Stomach (tissue), 19 donors: ENCODE measurements at places on chromosomes 7 and 10.

DNA sequence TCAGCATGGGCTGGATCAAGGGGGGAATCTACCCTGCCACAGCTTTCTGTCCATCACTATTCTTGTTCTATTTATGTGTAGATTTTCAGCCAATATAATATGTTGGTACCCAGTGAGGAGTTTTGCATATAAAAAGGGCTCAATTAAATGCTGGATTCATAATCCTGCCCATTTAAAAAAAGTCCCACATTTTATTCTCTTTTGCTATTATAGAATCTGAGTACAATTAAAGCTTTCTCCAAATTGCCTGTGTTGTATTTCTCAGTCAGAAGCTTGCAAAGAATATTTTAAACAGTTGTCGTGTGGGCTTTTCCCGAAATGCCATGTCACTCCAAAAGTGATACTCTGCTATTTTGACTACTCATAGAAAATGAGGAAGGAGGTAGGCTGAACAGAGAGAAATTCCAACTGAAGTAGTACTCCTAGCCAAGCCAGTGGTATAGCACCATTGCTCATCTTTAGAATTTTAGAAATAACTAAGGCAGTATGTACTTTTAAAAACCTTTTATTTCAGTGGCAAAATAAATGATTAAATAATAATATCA is 108.3 kb upstream of the HDAC9 start:
- no peak for DNase-seq

DNA sequence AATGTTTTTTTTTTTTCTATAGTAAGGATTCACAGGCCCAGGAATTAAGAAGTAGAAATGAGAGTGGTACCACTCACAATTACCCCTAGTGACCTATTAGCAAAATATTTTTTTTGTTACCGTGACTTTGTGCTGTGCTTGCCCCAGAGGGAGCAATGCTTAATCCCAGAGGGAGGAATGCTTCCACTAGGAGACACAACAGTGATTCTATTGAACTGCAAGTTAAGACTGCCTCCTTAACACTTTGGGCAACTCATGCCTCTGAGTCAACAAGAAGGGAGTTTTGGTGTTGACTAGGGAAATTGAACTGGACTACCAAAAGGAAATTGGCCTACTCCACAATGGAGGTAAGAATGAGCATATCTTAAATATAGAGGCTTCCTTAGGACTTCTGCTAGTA is 17.2 kb upstream of the MEOX2 start:
- no peak for DNase-seq

DNA sequence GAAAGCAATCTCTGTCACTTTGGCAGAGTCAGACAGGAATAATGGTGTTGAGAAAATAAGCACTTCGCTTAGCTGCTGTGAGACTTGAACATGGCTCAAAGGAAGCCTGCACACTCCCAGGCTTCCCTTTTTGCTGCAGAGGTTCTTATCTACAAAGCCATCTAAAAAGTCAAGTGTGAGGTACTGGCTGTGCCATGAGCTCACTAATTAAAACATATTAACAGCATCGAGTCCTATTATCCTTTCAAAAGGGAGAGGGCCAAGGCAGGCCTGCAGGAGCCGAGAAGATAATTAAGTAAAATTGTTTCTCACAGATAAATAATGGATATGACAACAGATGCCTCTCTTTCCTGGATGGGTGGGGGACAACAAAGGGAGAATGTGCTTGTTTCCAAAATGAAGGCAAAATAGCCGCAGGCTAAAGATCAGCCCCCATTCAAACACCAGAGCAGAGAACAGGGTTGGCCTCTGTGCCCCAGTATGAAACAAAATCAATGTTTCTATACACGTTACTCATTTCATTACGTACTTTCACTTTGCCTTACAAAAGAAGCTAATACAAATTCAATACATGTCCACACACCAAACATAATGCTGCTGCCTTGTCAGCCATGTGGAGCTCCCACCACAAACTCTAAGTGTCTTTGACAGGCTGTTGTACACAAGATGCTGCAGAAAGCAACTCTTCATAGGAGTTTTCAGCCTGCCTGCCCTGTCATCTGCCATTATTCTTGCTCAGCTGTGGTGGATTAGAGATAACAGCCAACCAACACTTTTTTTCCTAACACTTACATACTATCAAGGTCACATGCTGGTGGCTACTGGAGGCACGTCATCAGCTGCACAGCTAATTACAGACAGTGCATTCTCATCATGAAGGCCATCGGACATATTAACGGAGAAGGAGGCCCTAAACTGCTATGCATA is 55.3 kb downstream of the ELAPOR2 start:
- DNase-seq: no peak

DNA sequence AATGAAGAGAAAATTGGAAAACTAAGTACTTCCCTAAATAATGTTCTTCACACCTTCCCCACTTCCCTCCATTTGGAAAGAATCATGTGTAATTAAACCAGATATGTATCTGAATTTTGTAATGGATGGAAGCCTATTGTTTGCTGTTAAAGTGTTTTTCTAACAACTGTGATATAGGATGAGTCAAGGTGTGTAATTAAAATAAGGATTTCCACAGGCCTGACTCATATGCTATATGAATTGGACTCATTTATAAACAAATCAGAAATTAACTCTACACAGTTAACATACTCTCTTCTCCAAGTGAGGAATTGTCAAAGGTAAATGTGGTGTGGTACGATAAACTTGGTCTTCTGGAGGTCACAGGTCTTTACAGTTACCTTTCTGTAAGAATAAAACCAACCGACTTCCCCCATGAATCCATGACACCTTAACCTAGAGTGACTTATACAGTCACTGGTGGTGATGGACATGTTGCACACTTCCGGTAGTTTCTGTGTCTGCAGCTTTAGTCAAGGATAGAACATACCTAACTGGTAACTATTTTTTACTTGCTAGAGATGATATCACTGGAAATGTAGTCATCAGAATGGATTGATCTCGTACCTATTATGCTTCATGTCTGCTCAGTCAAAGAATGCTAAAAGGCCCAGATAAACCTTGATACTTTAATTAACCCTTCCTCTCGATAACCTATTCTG is 12.8 kb downstream of the PNLIPRP3 start:
- no peak for DNase-seq

- no peak for DNase-seq
These were observed at the start of gene PRSS58 for GRCh38 chr7:142257958-142258357. Gene PRSS58 (minus strand): TSS chr7:142258058. CDS start chr7:142257707, 351 bp downstream.

- no peak for DNase-seq
These were observed 28.6 kb downstream of the ST7 start for GRCh38 chr7:116981939-116982338.

GRCh38 chr7:127794551-127794950 is 142.6 kb downstream of the SND1 start:
- no peak for DNase-seq

DNA sequence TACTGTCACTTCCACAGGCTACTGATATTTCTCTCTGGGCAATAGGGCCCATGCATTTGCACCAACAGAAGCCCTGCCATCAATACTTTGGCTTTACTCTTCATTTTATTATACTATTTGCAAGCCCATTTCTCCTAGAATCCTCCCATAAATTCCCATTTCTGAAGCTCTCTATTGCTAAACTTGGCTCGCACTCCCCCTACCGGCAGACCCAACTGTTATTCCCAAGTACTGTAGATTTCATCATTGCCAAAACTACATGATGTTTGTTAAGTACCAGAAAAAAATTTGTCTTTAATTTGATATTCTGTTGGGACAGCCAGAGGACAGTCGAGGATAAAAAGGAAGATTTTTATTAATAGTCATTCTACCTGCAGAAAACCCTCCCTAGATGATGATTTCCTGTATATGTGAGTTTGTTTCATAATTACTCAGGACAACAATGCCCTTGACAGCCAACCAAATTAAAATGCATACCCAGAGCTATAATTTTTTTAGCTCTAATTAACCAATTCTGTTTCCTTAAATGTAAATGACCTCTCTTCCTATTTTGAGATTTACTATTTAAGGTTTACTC is 298.6 kb downstream of the REEP3 start:
- peak; percentile 83 for DNase-seq

DNA sequence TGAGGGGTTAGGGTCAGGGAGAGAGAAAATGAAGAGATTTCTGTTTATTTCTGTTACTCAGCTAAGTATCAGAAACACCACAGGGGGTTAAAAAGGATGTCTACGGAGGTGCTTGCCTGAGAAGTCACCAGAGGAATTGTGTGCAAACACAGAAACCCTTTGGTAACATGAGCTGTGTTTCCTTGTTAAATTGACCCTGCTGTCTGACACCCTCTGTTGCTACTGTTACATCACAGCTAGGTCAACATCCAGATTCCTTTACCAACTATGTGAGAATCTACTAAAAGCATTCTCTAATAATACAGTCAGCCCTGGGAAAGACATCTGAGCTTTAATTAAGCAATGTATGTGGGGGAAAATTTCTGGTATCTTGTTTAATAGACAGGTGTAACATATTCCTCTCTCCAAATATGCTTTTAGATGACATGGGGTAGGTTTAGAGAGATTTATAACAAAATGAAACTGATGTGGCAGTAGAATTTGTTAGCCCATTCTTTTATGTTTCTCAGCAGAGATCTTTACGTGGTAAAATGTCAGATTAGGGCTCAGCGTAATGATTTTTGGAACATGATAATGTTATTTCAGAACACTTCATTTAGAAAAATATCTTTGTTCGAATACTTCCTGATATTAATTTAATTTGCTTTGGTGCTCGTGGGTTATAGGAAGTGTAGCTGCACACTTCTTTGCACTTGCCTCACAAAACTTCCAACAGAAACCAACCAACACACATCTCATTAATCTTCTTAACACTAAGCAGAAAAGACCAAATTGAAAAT is 168.0 kb upstream of the AHR start:
- DNase-seq: no peak

GRCh38 chr10:89392974-89393373 is 551 bp downstream of the IFIT1 start:
- DNase-seq: peak; percentile 67

DNA sequence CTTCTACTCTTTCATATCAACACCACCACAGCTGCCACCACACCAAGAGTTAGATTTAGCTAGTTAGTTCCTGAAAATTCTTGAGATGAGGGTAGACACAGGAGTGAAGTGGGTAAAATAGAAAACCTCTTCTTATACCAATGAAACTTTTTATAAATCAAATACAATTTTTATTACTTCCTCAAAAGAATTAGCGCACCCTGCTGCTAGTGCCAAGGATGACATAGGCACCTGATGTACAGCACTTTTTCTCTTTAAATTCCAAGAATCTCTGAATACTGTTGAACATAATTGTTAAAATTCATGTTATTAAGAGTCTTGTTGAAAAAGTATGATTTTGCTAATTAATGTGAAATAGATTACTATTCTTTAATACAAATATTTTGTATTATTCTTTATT is 11.4 kb downstream of the ZWINT start:
- DNase-seq: no peak

- DNase-seq: no peak
These were observed 207.1 kb upstream of the ZNF32 start for GRCh38 chr10:43855667-43856210.

GRCh38 chr10:119445311-119445934 is 97.1 kb downstream of the RGS10 start:
- DNase-seq: peak; percentile 94

GRCh38 chr7:135666846-135667245 is 4.5 kb downstream of the STMP1 start:
- no peak for DNase-seq

DNA sequence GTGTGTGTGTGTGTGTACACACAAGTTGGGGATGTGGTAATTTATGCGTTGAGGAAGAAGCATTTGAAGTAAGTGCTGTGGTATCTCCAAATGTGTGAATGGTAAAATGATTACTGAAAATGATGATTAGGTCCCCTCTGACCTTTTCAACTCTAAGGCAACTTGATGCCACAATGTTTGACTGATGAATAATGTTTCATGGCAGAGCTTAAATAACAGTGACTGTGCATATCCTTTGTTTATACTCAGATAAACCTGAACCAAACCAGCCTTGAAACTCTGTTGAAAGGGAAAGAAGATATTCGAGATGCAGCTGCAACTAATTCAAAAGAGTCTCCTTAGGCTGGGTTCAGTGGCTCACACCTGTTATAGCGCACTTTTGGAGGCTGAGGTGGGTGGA is 64.8 kb upstream of the YAE1 start:
- no peak for DNase-seq

- no peak for DNase-seq
These were observed 1371.6 kb upstream of the CELF2 start for GRCh38 chr10:9645928-9646600.

DNA sequence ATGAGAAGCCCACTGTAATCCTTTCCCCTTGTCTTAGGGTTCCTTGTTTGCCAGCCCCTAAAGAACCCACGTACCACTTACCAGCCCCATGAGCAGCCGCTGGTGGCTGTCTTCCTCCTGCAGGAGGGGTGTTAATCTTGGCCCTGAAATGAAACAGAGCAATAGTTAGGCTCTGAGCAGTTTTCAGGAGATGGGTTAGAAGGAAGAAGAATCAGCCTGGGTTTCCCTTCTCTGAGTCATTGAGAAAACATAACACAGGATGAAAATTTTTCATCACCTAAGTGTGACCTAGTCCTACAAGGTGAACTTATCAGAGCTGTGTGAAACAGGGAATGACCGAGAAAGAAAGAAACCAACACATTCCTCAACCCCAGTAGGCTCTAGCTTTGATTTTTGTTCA is 90.0 kb downstream of the GSAP start:
- no peak for DNase-seq

DNA sequence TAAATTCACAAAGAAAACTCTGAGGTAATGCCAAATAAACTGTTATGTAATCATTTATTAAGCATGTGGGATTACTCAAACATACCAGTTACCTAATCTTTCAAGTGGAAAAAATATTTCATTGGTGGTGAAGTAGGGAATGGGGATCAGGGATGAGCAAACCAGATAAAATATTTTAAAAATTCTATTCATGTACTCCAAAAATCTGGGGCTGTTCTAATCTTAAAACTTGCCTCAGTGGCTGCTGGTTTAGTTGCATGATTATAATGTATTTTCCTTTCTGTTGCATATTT is 19.5 kb downstream of the LMOD2 start:
- DNase-seq: no peak

DNA sequence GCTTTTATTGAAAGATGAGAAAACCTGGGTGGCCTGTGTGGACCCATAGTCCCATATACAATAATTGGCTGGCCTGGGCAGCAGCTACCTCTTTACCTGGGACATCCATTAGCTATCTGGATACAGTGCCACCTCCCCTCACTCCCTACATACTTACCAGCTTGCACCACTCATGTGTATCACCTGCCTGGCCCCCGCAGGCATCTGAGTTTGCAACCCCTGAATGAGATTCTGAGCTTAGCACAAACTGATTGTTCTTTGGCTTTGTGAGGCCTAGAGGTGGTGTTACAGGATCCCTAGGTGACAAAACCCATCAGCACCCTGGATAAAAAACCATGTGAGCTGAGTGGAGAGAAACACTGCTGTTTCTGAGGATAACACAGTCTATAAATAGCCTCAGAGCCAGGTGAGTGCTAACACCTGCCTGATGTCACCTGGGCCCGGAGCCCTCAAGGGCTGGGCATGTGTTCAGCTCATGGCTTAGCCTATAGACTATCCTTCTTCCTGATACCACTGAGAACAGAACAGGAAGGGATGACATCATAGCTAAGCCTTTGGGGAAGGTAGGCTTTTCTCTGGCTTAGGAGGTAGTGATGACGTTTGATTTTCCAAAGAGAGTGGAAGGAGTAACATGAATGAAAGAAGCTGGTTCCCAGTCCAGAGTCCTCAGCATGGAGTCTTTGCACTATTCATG is 2.6 kb upstream of the PPIF start:
- peak; percentile 81 for DNase-seq
